ENCODE measurements at places on chromosomes 7 and 10. TPM values are rescaled to one million over a fixed set of nuclear protein-coding genes. Genes with fewer than 3 reads are reported as not detected.

The ABCB1 gene
- total RNA-seq = 15.3 TPM

The CHRM2 gene
- not detected for total RNA-seq

The PNLIP gene
- not detected for total RNA-seq

- DNase-seq = no peak
Measured at GRCh38 chr10:59301067-59301754, 61.1 kb downstream of the FAM13C start.

DNA sequence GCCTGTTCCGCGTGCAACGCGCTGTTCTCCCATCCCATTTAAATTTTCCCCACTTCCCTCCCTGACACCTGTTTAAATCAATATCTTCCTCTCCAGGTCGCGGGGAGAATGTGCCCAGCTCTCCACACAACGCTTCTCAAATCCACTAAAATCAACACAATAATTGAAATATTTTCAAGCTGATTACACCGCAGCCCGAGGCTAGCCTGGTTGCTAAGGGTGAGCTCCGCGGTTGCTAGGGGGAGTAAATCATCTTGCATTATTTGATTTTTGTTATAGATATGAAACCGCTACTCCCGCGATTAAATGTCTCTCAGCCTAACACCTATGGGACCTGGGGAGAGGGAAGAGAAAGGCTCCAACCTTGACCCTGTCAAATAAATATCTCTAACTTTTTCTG is 36.2 kb downstream of the UNCX start:
- no peak for DNase-seq

GRCh38 chr10:33790521-33791271 is 456.2 kb upstream of the NRP1 start:
- no peak for DNase-seq

DNA sequence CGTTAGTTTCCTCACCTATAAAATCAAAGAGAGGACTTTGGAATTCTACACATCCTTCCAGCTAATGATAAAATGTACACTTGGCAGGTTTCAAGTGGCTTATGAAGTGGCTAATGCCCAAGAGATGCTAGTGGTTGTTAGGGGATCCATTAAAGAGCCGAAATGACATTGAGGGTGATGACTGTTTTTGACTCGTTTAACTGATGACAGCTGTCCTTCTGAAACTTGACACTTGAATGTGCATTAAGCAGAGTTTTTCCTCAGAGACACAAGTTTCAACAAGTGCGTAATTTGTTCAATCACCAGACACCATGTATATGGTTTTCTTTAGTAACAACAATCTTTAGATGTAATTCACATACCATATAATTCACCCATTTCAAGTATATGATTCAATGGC is 1.6 kb upstream of the PRF1 start:
- DNase-seq = no peak
